ENCODE measurements at places on chromosomes 13 and 19. TPM values are rescaled to one million over a fixed set of nuclear protein-coding genes. Genes with fewer than 3 reads are reported as not detected.

Gene ZNF835
- not detected for total RNA-seq

Gene C19orf81
- 0.98 TPM for total RNA-seq

Gene CGB1
- not detected for total RNA-seq

Gene PLVAP
- 0.08 TPM for total RNA-seq

Gene NLRP12
- total RNA-seq = 0.05 TPM

- DNase-seq = no peak
These were observed 61.5 kb downstream of the GJA3 start for GRCh38 chr13:20099319-20099718.

DNA sequence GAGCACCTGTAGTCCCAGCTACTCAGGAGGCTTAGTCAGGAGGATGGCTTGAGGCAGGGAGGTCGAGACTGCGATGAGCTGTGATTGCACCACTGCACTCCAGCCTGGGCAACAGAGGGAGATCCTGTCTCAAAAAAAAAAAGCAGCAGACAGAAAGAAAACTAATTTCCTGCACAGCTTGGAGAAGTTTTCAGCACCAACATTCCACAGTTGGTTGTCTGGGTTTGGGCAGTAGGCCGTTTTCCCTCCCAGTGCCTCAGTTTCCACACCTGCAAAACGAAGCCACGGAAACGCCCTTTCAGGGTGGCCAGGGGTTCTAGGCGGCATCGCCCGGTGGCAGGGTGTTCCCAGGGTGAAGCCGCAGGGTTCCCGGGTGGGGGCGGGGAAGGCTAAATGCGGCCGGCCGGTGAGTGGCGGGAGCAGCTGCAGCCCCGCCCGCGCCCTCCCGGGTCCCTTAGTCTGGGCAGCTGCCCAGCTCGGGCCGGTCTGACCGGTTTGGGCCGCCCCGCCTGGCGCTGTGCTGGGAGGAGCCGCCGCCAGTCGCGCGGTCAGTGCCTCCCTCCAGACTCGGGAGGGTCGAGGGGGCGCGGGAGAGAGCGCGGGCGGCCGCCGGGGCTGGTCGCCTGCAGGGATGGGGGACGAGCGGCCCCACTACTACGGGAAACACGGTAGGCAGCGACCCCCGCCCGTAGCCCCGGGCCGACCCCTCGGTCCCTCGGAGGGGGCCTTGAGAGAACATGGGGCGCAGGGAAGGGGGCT is at the start of gene SLC44A2:
Gene SLC44A2, plus strand, starts transcription at position 551 of the 759 bp plus-strand sequence. Its CDS starts 81 bp downstream, at position 632.
- no peak for DNase-seq

DNA sequence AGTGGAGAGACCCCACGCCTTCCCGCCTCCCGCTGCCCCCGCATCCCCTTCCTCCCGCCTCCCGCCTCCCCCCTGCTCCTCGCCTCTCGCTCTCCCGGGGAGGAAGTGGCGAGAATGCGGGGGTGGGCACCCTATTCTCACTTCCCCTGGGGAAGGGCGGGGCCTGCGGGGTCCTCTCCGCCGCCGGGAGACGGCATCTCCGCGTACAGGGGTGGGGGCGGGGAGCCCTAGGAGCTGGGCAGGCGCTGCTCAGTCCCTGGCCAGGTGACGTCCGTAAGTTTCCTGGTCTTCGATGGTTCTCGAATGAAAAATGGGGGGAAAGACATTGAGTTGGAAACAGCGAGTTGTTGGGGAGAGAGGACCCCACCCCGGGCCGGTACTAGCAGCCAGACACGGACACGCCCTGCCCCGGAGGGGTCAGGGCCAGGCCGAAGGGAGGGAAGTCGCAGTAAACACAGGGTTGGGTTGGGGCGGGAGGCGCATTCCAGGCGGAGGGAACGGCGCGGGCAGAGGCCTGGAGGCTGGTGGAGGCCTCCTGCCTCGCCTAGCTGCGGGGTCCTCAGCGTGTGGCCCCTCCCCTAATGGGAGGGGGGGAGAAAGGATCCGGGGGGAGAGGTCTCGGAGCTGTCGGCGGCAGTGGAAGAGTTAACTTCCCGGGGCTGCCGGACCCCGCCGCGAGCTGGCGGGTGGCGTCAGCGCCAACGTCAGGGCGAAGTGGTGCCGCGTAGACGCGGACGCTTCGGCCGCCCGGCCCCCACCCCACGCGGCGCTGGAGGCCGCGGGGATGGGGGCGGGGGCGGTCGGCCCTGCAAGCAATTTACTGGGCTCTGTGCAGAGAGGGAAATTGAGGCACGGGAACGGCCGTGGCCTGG is 10.4 kb upstream of the JUND start:
- DNase-seq = no peak

DNA sequence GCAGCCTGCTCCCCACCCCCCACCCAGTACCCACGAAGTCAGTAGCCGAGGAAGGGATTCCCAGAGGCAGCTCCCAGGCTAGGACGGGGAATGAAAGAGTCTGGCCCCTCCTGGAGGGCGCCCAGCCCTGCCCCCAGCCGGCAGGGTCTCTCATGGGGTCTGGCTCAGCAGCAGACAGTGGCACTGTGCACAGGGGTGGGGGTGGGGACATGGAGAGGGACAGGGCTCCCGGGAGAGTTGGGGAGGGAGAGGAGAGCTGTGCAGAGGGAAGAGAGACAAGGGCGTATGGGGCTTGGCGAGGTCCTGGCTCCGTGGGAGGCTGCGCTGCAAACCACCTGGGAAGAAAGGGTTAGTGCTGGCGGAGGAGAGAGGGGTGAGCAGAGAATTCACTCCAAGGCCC is 27.7 kb upstream of the ASF1B start:
- no peak for DNase-seq

- no peak for DNase-seq
These were observed 170.3 kb downstream of the PTPRS start for GRCh38 chr19:5170329-5170745.

- DNase-seq = no peak
These were observed 3.9 kb downstream of the F10 start for GRCh38 chr13:113126265-113127150.

- no peak for DNase-seq
These were observed 26.3 kb upstream of the GJB6 start for GRCh38 chr13:20258208-20258962.

DNA sequence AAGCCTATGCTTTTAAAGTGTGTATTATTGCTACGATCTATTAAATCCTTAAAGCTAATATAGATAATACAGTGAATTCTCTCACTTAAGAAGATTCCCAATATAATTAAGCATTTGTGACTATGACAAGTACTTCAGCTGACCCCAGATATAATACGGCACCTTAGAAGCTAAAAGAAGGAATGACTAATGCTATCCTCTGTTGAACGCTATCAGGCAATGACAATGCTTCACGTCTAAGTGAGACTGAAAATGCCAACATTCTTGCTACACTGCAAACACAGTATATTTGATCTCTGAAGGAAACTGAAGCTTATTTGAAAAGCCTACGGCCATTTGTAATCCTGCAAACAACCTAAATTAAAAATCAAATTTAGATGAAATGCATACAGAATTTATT is 19.7 kb downstream of the VWA8 start:
- DNase-seq = no peak

DNA sequence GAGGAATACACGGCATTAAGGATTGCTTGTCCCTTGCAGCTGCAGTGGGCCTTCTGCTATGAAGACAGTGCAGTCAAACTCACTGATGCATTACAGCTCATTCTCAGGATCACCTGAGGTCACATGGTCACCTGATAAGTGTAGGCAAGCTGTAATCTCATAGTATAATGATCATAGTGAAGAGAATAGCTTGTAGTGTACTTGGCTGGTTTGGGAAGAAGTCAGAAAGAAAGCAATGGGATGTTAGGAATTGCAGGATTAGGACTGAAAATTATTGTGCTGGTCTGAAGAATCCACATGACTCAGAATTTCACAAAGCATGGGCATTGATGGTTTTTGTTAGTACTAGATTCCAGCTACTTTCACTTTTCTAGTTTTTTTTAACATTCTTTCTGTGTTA is 76.7 kb downstream of the MBNL2 start:
- no peak for DNase-seq

DNA sequence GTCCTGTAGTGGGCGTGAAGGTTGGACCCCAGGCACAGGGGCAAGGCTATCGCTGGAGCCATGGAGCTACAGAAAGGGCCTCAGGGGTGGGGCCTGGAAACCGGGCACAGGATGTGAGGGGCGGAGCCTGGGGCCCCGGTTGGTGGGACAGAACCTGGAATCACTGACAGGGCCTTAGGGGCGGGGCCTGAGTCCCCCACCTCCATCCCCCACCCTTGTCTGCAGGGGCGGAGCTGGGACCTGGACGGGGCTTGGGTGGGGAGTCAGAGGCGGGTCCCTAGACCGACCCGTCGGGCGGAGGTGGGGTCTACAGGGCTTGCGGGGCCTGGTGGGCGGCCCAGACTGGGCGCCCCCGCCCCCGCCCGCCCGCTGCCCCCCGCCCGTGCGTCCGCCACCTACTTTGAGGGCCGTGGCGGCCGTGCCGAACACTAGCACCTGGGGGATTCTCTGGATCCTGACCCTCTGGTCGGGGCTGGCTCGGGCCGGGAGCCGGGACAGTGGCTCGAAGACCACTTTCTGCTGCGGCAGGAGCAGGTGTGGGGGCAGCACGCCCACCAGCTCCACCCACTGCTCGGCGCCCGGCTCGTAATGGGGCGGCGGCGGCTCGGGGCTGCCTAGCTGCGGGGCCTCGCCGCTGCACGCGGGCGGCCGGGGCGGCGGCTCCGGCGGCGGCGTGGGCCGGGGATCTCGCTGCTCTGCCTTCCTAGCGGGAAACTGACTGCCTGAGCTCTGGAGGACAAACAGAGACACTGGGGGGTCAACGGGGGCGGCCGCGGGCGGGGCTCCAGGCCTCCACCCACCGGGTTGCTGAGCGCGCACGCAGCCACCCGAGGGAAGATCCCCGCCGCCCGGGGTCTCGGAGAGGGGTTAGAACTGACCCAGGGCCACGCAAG is 26.3 kb downstream of the DCAF15 start:
- DNase-seq = no peak

- DNase-seq = no peak
These were observed 521.5 kb upstream of the SPRY2 start for GRCh38 chr13:80862456-80862855.

GRCh38 chr19:14482172-14482941 is 7.2 kb upstream of the PTGER1 start:
- DNase-seq = no peak

- no peak for DNase-seq
These were observed 3.4 kb downstream of the ZNF823 start for GRCh38 chr19:11735375-11735774.

- no peak for DNase-seq
These were observed 1.1 kb downstream of the ADAMTS10 start for GRCh38 chr19:8609279-8610040.

DNA sequence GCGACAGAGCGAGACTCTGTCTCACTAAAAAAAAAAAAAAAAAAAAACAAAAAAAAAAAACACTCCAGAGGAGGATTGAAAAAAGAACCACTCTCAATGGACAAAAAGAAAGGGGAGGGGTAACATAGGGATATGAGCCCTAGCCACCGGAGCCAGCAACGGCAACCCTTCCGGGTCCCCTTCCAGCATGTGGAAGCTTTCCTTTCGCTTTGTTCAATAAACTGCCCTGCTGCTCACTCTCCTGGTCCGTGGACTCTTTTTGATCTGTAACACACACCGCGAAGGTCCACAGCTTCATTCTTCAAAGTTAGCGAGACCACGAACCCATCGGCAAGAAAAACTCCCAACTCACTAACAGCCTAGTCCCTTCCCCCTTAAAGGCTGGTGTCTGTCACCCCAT is 1.0 kb upstream of the REX1BD start:
- DNase-seq = no peak

- no peak for DNase-seq
These were observed 45.1 kb downstream of the EPSTI1 start for GRCh38 chr13:42946927-42947326.

DNA sequence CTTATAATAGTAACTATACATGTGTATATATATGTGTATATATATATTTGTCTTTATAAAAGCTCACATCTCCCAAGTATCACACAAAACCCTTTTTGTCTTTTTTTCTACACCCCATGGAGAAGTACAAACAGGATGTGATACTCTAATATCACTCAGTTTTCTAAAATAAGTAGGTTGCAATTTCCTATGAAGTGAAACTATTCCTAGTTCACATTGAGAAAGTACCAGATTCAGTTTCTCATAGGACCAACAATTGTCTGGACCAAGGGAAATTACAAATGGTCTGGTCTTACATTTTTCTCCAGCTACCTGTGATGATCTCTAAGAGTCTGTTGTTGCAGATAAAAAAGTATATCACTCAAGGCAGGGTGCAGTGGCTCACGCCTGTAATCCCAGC is 17.9 kb upstream of the LILRB1 start:
- no peak for DNase-seq

- no peak for DNase-seq
These were observed 22.8 kb downstream of the PLIN4 start for GRCh38 chr19:4495471-4495870.

GRCh38 chr13:100235311-100235901 is 146.5 kb downstream of the PCCA start:
- DNase-seq = peak; percentile 32

- DNase-seq = peak; percentile 76
These were observed 21.4 kb downstream of the MAP4K1 start for GRCh38 chr19:38596057-38596981.

DNA sequence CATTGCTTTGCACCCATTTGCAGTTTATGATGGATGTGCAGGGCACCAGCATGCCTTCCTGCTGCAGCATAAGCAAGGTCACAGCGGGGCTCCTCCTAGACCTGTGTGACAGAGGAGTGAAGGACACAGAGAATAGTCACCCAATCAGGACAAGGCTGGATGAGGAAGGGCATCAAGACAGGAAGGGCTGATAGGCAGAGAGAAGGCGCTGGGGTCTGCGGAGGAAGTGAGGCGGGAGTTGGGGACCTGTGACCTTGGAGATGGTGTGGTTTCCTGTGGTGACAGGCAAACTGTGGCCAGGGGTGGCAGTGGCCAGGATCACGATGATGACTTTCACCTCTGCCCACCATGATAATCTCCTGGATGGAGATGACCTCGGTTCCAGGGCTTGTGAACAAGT is 16.4 kb upstream of the KCTD15 start:
- no peak for DNase-seq

GRCh38 chr19:58400316-58400915 is 5.0 kb downstream of the RNF225 start:
- no peak for DNase-seq

- no peak for DNase-seq
These were observed 930 bp downstream of the ZNF136 start for GRCh38 chr19:12163826-12164225.

DNA sequence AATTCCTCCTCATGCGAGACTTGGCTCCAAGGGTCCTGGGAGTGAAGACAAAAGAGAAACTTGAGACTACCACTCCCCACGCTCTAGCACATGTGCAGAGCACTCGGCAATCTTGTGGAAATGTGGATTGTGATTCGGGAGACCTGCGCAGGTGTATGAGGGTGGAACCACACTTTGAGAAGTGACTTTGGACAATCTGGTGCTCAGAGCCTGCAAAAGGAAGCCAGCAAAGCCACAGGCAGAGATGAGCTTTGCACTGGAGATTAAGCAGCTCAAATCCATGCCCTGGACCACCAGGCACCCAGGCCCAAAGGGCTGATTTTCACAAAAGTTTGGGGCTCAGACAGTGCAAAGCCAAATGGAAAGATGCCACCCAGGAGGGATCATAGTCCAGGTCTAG is 162.5 kb upstream of the TSHZ3 start:
- no peak for DNase-seq

- no peak for DNase-seq
These were observed 6.3 kb downstream of the SLC17A7 start for GRCh38 chr19:49434907-49435583.
